Activated CD4-positive, alpha-beta memory T cell treated with anti-CD3 and anti-CD28 coated beads, Interleukin-2, amount 10 ng/mL, durations not matched to agents 7 days and 5 days (primary cell): ENCODE measurements at places on chromosomes 12 and 14. TPM values are rescaled to one million over a fixed set of nuclear protein-coding genes. Genes with fewer than 3 reads are reported as not detected.

DNA sequence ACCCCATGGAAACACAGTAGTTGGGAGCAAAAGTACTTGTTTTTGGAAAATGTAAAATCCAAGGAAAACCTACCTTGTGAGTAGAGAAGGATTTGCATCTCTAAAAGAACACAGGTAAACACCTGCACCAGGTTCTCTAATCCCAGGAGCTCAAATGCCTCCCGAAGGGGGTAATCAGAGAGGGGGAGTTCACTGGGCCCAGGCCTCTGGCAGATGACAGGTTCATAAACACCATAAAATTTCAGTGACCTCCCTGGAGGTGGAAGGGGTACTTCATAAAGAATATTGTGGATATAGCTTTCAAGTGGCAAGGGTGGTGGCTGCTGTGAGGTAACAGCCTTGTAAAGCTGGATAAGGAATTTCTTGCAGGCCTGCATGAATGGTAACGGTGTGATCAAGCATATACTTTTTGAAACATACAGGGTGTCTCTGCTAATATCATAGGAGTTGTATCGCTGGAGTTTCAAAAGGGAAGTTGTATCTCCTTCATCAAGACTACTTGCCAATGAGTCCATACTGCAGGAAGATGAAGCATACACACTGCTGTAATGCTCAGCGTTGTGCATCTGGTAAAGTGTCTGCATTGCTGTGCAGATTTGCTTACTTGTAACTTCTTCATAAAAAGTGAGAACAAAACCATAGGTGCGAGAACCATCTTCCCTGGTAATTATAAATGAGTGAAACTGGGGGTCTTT lies 111.3 kb downstream of the DENND5B start:
- DNase-seq = no peak

DNA sequence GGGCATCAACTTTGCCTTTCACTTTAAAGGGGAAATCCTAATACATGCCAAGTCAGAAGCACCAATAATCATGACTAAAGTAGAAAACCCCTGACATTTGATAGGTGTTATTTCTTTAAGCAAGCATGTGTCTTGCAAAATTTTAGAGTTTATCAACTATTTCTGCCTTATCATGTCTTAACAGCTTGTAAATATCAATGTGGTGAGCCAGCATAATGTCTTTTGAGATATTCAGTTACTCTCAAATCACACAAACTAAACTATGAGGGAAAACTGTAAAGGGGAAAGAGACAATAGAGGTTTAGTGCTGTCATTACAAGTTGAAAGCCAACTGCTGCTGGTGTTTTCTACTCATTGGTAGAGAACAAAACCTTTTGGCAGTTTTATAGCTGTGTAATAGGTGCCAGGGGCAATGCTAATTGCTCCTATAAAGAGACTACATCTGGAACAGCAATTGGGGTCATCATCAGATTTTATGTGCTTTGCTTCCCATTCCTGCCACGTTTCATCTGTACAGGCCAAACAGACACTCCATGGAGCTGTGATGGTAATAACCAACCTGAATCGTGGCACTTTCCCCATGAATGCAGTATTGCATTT lies 1027.4 kb downstream of the FSCB start:
- DNase-seq = no peak

SOAT2 gene
- 1.5 TPM for total RNA-seq

CLEC6A gene
- total RNA-seq = not detected

TMEM132C gene
- total RNA-seq = 0.05 TPM

GYS2 gene
- total RNA-seq = not detected

- DNase-seq = no peak
Observed at GRCh38 chr12:109722721-109723094, 9.1 kb downstream of the FAM222A start.

- DNase-seq = no peak
Observed at GRCh38 chr12:1877169-1877878, 41.1 kb downstream of the CACNA2D4 start.

DNA sequence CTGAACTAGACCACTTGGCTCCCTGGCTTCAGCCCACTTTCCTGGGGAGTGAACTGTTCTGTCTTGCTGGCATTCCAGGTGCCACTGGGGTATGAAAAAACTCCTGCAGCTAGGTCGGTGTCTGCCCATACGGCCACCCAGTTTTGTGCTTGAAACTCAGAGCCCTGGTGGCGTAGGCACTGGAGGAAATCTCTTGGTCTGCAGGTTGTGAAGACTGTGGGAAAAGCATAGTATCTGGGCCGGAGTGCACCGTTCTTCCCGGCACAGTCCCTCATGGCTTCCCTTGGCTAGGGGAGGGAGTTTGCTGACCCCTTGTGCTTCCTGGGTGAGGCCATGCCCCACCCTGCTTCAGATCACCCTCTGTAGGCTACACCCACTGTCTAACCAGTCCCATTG lies 33.8 kb downstream of the TRAFD1 start:
- no peak for DNase-seq

- peak; percentile 31 for DNase-seq
Observed at GRCh38 chr14:78519863-78520262, 349.7 kb downstream of the NRXN3 start.
